ENCODE measurements at places on chromosomes 11 and 22.

DNA sequence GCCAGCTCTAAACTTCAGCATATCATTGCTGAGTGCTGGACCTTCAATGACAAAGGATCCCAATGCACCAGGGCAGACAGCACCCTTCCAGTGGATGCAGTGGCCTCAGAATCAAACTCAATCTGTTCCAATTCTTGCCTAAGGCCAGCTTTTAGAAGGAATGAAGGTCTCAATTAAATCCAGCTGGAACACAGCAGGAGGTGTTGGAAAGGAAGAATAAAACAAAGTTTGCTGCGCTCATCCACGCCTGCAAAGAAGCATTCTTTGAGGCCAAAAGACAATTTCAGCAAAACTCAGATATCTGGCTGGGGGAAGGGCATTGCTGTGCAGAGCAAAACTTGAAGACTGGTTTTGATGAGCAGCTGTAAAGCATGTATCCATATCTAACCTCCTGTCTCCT lies 120.7 kb downstream of the CCDC81 start:
- no peak for DNase-seq

DNA sequence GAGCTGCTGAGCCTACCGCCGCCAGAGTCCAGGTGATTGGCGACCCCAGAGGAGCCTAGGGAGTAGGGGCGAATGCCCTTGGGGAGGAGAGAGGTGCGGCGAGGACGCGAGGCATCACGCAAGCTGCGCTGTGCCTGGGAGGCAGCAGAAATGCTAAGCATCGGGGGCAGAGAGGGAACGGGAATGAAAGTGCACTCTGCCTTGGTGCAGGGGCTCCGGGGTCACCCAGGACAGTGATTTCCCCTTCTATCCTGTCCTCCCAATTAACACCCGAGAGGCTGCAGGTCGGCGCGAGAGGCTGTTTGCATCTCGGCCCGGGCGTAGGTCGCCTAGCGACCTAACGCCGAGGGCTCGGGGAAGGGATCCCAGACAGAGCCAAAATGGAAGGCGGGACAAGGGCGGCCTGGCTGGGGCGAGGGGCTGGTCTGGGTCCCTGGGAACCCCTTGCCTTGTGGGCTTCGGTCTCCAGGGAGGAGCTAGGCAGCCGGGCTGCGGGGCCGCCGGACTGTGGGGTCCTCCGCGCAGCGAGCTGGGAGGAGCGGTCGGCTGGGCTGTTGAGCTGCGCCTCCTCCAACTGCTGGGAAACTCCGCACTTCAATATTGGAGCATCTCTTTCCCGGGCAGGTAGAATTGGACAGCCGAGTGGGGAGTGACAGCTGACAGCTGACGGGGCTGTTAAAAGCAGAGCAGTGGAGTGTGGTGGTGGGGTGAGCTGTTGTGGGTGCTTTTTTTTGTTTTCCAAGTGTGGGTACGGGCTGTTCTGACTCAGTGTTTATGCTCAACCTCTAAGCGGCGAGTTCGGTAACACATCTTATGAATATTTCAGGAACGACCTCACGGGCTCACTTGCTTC lies 657 bp downstream of the ELMOD1 start:
- no peak for DNase-seq

- DNase-seq, result no peak
Measured at GRCh38 chr11:126501641-126502040, 146.2 kb downstream of the ST3GAL4 start.

- DNase-seq, result no peak
Measured at GRCh38 chr11:10351765-10352641, 47.1 kb downstream of the ADM start.

- DNase-seq, result peak; percentile 21
Measured at GRCh38 chr11:95698676-95699557, 90.7 kb downstream of the FAM76B start.

DNA sequence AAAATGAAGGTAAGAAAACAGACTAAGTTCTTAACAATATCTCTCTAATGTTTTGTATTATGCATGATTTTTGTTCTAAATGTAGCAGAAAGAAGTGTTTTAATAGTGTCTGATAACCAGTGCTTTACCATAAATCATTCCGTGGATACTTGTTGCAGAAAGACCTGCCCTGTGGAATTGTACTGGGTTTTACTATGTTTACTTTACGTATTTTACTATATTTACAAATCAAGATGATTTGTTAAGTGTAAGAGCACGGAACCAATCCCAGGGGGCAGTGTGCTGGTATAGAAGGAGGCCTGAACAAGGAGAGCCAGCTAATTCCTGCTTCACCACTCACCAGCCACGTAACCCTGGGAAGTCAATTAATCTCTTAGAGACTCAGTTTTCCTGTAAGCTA lies 1.4 kb downstream of the HTR3B start:
- DNase-seq, result no peak

- no peak for DNase-seq
Measured at GRCh38 chr22:31343235-31344191, 2.6 kb downstream of the PATZ1 start.

DNA sequence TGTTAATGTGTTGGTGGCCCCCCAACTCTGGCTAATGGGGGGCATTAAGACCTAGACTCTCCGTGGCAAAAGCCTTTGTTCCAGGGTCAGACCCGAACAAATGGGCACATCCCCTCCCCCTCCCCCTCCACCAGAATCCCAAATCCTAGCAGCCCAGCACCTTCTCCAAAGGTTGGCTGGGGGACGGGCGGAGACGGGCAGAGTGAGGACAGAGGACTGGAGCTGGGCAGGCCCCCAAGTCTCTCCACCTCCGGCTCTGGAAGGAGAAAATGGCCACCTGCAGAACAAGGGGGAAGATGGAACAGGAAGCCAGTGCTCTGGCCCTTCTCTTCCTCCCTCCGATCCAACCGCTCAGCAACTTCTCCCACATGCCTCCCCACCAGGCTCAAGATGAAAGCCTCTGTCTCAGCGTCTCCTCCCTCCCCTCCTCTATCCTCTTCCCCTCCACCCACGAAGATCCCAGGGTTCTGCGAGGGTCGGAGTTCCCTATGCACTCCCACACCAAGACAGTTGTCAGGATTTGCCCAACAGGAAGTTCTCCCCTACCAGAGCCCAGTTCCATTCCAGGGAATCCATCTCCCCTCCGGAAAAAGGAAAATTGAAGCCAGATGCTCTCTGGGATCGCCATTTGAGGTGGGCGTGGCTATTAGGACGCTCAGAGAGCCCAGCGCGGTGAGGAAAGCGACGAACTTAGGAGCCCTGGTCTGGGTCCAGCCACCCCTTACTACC lies 20.1 kb downstream of the ADA2 start:
- DNase-seq, result no peak

- DNase-seq, result peak; percentile 6
Measured at GRCh38 chr11:90134478-90135003, at the start of gene NAALAD2. Gene NAALAD2, plus strand, starts transcription at chr11:90134663. Its CDS starts 96 bp downstream, at chr11:90134759.

GRCh38 chr11:3166268-3167142 lies 1.4 kb upstream of the OSBPL5 start:
- DNase-seq, result no peak

DNA sequence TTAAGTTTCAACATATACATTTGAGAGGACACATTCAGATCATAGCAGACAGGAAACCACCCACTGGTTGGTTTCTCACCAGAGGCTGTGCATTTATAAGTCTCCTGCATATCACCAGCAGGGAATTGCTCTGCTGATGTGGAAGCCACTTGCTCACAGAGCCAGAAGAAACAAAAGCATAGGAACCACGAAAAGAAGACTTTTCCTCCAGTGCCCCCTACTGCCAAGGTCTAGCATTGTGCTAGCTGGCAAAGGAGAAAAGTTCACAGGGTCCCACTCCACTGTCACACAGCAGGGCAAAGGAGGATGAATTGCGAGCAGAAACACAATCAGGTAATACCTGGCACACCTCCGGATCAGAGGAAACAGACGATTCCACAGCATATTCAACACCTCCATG lies 28.9 kb upstream of the ISX start:
- DNase-seq, result no peak

DNA sequence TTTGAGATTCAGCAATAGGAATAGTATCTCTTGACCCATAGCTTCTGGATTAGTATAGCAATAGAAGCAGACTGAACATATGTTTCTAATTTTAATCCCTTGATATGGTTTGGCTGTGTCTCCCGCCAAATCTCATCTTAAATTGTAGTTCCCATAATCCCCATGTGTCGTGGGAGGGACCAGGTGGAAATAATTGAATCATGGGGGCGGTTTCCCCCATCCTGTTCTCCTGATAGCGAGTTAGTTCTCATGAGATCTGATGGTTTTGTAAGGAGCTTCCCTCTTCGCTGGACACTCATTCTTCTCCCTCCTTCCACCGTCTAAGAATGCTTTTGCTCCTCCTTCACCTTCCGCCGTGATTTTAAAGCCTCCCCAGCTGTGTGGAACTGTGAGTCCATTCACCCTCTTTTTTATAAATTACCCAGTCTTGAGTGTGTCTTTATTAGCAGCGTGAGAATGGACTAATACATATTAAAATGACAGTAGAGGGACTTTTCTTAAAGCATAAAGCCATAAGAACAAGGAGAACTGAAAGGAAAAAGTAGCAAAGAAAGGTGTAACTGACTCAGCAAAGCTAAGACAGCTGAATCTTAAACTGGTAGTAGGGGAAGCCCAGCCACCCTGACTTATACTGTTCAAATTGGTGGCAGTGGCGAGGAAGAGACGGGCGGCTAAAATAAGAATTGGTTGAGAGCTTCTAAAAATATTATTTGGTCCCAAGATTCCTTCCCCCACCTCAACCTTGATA lies 20.3 kb upstream of the SLN start:
- DNase-seq, result no peak

- DNase-seq, result no peak
Measured at GRCh38 chr11:69893631-69894030, 74.4 kb upstream of the FGF3 start.

DNA sequence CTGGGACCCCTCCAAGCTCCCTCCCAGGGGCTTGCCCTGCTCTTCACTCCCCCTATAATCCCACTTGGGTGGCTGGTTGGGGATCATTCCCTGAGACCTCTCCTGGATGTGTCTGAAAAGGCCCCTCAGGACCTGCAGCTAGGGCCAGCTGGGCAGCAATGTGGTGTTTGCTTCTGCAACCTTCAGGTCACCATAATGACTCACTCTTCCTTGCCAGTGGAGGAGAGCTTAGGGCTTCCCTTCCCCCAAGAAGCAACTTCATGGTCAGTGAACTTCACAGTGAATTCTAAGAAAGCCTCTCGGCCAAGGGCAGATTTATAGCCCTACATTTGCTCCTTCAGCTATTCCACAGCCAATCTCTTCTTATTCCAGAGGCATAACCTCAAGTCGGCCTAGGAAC lies 45.1 kb upstream of the TSPAN18 start:
- no peak for DNase-seq

DNA sequence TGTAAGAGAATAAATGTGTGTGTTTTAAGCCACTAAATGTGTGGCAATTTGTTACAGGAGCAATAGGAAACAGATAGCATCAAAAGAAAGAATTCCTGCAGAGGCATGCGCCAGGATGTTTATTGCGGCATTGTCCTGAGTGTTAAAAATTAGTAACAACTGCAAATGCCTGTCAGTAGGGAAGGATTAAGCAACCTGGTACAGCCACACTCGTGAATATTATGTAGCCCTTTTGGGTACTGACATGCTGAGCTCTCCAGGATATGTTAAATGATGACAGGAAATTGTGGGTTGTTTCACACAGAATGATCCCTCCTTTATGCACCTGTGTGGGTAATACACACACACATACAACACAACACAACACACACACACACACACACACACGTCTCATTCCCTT lies 69.7 kb upstream of the MYOD1 start:
- no peak for DNase-seq

- no peak for DNase-seq
Measured at GRCh38 chr11:124873951-124874350, 8.7 kb downstream of the ROBO3 start.

DNA sequence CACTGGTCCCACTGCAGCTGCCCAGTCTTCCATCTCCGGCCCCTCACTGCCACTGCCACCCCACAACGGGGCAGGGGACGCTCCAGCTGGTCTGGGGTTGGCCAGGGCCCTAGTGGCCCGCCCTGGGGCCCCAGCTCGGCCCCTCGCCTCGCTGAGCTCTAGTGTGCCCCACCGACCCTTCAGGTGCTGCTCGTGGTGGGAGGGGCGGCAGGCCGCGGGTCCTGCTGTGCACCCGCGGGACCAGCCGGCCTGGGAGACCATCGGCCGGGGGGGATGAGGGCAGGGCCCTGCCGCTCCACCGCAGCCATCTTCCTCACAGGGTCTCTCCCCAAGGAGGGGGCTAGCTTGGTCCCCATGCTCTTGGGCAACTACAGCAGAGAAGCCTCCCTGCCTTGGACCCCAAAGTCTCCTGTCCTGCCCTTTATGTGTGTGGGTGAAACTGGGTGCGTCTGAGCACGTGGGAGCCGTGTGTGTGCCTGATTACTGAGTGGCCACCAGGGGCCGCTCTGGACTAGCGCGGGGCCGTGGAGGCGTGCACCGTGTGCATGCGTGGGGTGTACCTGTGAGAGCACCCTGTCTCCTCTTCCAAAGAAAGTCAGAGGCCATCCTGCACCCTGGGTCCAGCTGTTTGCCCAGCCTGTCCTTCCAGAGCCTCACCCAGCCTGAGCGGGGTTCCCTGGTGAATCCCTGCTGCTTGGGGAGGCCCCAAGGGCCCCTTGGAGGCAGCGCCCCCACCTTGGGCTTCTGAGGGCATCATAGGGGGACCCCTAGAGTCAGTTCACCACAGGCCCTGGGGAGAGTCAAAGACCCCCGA lies 6.0 kb upstream of the ACR start:
- DNase-seq, result no peak

DNA sequence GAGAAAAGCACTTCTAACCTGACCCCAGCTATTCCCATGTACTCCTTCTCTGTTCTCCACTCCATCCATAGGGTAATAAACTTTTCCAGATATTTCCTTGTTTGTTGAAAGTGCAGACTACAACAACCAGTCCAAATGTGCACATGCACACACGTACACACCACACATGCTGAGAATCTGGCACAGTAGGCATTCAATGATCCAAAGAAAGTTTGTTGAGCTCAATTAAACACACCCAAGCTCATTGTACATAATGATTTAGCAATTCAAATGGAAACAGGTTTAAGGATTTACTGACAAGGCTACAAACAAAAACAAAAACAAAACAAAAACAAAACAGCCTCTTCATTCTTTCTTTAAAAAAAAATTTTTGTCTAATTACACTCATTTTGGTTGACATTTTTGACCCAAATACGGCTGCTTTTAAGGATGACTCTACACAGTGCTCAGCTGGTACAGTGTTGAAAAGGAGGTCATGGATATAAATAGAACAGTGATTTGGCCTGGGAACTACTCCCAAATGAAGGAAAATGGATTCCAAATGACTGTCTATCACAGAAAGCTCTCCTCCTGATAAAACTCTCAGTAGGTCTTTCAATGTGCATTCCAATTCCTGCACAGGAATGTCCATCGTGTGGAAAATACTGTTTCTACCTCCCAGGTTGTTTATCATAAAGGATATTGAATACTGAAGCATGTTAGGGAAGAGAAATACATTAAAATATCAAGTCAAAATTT lies 232.2 kb downstream of the GUCY1A2 start:
- DNase-seq, result no peak

GRCh38 chr22:48940266-48941032 lies 887.2 kb downstream of the BRD1 start:
- no peak for DNase-seq

DNA sequence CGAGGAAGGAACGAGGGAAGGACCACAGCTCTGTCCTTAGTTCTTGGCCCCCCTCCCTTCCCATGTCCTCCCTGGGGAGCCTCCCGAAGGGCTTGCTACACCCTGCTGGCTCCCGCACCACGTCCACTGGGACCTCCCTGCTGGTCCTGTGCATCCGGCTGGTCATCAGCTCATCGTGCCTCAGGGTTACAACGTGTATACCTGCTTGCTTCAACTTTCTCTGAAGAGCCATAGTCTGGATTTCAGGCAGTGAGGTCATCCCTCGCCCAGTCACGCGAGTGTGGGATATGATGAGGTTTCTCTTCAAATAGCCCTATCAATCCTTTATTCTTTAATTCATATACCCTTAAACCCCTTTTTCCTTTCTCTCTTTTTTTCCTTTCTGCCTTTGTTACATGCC lies 21.5 kb upstream of the CECR2 start:
- DNase-seq, result no peak

GRCh38 chr11:107665018-107665417 lies 46.8 kb downstream of the SLN start:
- no peak for DNase-seq
